Left renal pelvis (tissue), 4 donors: ENCODE measurements at places on chromosomes 12 and 14. TPM values are rescaled to one million over a fixed set of nuclear protein-coding genes. Genes with fewer than 3 reads are reported as not detected.

The TMED10 gene
- 288 TPM for polyA plus RNA-seq

The NUP37 gene
- 28.3 TPM for polyA plus RNA-seq

The PARPBP gene
- polyA plus RNA-seq, result 14.4 TPM

The ASCL1 gene
- polyA plus RNA-seq, result 0.18 TPM

The CLEC2A gene
- polyA plus RNA-seq, result not detected

The TMPRSS12 gene
- not detected for polyA plus RNA-seq

The EPYC gene
- not detected for polyA plus RNA-seq

The CHGA gene
- polyA plus RNA-seq, result 0.26 TPM

The RNASE3 gene
- polyA plus RNA-seq, result 0.85 TPM

The LGR5 gene
- polyA plus RNA-seq, result 21.9 TPM

The CIROP gene
- 0.05 TPM for polyA plus RNA-seq

The SERPINA12 gene
- polyA plus RNA-seq, result 0.33 TPM

The C1QL4 gene
- polyA plus RNA-seq, result 1.4 TPM

GRCh38 chr14:73712540-73713180 is 1.5 kb downstream of the PNMA1 start:
- DNase-seq, result no peak

GRCh38 chr14:104935026-104935650 is 10.5 kb downstream of the PLD4 start:
- no peak for DNase-seq

- no peak for DNase-seq
Observed at GRCh38 chr14:104599446-104599845, 5.1 kb downstream of the TMEM179 start.

- no peak for DNase-seq
Observed at GRCh38 chr12:52918784-52919183, 13.9 kb upstream of the KRT8 start.

DNA sequence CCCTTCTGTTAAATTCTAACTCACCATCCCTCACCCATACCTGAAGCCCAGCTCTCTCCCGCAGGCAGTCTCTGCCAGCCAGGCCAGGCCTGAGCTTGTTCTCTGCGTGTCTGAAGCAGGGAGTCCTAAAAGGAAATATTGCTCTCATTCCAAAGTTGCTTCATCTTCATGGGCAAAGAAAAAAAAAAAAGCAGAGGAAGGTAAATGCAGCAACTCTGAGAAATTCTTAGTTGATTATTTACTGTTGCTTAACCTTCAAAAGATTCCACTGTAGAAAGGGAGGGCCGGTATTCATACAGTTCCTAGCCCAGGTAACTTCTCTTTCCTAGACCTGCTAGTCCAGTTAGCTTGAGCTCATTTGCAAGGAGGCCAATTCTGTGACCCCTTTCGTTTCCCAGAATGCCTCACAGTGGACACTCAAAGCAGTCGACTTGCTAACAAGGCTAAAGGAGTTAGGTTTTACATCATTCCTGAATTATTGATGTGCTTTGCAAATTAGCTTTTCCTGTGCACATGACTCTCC is 193.5 kb upstream of the EEA1 start:
- no peak for DNase-seq

GRCh38 chr12:91422127-91422526 is 239.5 kb upstream of the DCN start:
- no peak for DNase-seq

GRCh38 chr12:75965661-75966060 is 65.9 kb downstream of the PHLDA1 start:
- DNase-seq, result no peak

- DNase-seq, result no peak
Observed at GRCh38 chr12:10170216-10170615, 1.7 kb downstream of the OLR1 start.

DNA sequence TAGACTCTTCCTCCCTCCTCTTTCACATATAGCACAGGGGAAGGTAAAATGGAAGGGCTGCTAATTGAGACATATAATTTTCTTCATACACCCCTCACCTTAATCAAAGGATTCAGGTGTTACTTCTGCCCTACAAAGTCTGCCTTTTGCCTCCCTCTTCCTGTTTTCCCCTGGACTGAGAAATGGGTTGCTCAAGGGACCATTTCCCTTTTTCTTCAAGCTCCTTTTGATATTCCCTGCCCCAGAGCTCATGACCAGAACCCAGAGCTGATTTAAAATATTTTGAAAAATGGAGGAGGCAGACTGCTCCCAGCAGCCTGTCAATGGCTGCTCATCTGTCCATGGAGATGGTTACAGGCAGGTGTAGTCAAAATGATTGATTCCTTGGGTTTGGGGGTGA is 6.3 kb upstream of the PIP4K2C start:
- DNase-seq, result no peak

GRCh38 chr12:119372540-119372939 is 38.0 kb downstream of the CCDC60 start:
- no peak for DNase-seq

DNA sequence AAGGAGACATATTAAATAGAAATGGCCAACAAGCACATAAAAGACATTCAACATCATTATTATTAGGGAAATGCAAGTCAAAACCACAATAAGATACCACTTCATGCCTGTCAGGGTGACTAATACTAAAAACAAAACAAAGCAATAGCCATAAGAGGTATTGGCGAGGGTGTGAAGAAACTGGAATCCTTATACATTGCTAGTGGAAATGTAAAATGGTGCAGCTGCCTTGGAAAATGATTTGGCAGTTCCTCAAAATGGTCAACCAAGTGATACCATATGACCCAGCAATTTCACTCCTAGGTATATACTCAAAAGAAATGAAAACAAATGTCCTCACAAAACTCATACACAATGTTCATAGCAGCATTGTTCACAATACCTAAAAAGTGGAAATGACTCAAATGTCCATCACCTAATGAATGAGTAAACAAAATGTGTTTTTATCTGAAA is 27.0 kb downstream of the GPR135 start:
- no peak for DNase-seq

GRCh38 chr12:107736914-107737313 is 24.0 kb downstream of the PRDM4 start:
- DNase-seq, result no peak

DNA sequence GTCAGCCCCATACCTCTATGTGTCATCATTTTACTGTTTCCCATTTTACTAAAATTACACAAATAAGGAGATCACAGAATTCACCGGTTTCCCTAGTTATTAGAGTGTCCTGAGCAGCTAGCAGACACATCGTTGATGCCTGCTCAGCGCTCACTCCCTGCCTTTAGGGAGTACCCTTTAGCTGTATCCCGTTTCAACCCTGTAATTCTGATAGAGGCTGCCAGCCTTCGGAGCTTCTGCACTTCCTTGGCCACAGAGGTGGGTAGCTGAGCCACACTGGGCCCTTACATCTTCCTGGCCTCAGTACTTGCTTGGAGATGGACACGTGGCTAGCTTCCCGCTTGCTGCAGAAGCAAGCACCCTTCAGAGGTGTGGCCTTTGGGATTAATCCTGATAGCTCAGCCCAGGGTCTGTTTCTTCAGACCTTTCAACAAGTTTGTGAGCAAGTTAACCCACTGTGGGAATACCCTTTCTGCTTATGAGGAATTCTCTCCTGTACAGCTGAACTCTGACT is 14.3 kb upstream of the FBXW8 start:
- no peak for DNase-seq

- no peak for DNase-seq
Observed at GRCh38 chr12:5925646-5926045, 19.4 kb downstream of the ANO2 start.

DNA sequence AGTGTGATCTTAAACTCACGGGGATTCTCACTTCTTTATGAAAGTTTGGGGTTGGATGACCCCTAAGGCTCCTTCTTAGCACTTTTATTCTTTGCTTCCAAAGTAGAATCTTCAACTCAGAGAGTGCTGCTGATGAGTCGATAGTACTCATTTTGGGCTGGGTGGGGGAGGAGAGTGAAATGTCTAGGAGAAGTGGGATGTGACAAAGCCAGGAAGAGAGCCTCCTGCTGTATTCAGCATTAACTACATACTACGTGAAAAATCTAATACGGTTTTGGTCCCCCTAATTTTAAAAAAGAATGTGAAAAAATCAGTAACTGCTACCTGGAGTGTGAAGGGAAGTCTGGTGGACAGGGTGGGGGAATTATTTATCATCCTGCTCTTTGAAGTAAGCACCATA is 148.3 kb downstream of the SAMD4A start:
- no peak for DNase-seq
